ENCODE measurements at places on chromosomes 3 and 15.

GRCh38 chr3:73143821-73144237 lies 82.4 kb downstream of the EBLN2 start:
- no peak for DNase-seq

DNA sequence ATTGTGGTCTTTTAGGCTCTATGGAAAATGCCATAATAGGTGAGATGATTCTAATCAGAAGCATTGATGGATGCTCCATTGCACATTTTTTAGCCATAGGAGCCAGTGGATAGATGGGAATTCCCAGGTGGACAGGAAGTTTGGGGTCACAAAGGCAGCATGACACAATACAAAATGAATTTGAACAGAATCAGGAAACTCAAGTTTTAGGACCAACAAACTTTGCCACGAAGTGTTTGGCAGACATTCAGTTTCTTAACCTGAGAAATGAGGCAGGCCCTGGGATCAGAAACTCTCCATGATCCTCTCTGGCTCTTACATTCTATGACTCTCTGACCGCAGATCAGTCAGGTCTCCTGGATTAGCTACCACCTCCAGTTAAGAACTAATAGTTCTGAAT lies 275.4 kb downstream of the TIGIT start:
- DNase-seq = no peak

- DNase-seq = no peak
Observed at GRCh38 chr3:132637590-132637989, 22.0 kb downstream of the ACAD11 start.

DNA sequence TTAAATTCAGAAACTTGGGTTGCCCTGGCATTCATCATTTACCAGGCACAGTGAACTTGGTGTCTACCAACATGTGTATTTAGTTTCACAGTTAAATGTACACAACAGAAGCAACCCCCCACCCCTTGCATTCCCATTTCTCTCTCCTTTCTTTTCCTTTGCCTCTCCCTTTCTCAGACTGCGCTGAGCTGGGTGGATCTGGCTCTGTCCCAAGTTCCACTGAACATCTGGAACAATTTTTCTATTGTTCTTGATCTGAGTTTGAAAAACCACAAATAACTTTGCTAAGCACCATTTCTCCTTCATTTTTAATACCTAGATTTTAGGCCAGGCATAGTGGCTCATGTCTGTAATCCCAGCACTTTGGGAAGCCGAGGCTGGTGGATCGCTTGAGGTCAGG lies 242.2 kb downstream of the ABHD5 start:
- DNase-seq = no peak

DNA sequence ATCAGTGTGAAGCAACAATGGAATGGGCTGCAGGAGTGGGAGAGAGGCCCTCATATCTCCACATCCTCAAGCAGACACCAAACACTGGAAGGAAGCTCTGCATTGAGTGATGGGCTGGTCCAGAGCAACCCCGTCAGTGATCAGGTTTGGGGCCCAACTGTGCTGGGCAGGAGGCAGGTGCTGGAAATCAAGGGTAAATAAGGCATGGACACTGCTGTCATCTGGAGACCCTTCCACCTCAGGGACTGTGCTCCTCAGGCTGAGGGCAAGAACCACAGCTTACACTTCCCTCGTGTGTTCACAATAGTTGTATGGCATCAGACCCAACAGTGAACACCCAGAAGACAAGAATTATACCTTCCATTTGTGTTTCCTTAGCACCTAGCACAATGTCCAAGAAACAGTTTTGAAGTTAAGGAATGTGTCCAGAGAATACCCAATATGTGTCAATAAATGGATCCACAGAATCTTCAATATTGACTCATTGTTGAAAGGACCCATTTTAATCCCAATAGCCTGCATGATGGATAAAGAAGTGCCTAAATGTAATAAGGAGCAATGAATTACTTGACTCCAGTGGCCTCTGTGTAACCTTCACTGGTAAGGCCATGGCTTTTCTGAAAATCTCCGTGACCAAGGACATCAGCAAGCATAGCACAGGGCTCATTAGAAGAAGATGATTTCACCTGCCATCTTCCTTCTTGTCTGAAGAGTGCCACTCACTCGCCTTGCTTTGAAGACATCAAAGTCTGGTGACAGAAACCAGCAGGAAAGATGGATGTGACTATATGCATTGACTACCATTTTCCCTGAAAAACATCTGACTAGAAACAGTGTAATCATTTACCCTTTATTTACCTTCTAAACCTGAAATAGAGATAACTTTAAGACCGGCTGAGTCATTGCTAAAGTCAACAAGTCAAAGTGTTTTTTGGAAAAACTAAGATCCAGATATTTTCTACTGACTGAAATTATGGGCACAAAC lies 7.0 kb upstream of the AHSG start:
- no peak for DNase-seq

GRCh38 chr3:169811631-169812331 lies 889 bp upstream of the LRRIQ4 start:
- peak; percentile 48 for DNase-seq

GRCh38 chr15:41971895-41972252 lies 483 bp downstream of the EHD4 start:
- no peak for DNase-seq

- no peak for DNase-seq
Observed at GRCh38 chr3:171255236-171255806, 204.9 kb downstream of the TNIK start.

DNA sequence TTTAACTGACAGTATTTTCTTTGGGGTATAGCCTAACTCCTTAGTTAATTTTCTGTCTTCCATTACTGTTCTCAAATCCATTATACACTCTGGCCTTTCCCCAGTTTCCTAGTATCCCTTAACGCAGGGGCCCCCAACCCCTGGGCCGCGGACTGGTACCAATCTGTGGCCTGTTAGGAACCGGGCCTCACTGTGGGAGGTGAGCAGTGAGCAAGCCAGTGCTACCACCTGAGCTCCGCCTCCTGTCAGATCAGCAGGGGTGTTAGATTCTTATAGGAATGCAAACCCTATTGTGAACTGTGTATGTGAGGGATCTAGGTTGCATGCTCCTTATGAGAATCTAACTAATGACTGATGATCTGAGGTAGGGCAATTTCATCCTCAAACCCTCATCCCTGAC lies 75.1 kb downstream of the DOCK3 start:
- no peak for DNase-seq

- DNase-seq = no peak
Observed at GRCh38 chr3:126488886-126489569, 13.3 kb upstream of the ZXDC start.

DNA sequence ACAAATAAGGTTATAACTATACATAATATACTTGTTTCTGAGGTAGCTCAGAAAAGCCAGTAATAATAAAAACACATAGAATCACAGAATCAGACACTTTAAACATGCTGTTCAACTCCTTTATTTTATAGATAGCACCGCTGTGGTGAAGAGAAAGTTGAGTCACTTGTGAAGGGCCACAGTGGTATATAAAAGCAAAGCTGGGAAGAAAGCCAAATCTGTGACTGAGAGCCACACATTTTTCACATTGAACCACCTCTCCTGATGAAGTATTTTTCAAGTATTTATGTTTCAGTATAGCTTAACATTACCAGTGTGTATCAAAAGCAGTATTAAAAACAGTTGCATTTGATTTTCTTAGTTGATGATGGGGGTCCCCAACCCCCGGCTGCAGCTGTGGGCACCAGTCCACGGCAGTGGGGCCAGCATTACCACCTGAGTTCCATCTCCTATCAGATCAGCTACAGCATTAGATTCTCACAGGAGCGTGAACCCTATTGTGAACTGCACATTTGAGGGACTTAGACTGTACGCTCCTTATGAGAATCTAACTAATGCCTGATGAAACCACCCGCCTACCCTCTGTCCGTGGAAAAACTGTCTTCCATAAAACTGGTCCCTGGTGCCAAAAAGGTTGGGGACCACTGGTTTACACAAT lies 46.2 kb downstream of the TBL1XR1 start:
- no peak for DNase-seq

DNA sequence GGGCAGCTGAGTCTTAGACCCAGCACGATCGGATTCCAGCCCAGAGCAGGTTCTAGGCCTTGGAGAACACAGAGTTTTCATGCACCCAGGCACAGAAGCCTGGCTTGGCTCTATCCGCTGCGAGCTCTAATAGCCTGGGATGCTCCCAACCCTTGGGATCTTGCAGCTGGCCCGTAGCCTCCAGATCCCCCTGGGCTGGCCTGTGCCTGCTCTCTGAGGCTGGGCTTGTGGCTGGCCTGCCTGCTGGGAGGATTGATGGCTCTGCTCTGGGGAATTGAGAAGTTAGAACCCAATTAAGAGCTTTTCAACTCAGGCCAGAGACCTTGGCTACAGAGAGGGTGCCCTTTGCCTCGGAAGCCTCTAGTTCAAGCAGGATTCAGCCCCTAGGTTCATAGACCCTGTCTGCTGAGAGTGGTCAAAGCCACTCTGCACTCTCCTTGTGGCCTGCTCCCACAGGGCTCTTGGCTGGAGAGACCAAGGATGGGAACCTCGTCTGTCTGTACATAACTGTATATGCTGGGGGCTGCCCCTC lies 64.4 kb downstream of the MAGEF1 start:
- DNase-seq = no peak

Data from brain pericyte (primary cell).